ENCODE measurements at places on chromosomes 6 and 20.

DNA sequence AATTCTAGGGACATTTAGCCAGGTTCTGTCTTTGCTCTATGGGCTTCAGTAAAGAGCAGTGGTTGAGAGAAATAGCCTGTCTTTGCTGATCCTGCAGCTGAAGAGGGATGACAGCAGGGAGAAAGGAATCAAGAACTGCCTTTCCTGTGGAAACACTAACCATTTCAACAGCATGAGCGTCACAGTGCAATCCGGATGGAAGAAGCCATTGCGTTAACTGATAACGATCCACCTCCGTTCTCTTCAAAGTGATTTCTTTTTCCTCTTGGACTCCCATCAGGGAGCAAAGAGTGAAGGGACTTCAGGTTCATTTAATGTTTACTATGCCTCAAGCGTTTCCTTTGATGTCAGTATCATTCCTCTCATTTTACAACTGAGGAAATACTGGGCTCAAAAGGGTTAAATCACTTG, 35.2 kb upstream of the EEF1E1 start:
- no peak for DNase-seq

GRCh38 chr6:11078266-11078665, 15.4 kb upstream of the SMIM13 start:
- no peak for DNase-seq

- DNase-seq = no peak
Observed at GRCh38 chr20:4160761-4161305, 145.5 kb upstream of the RNF24 start.

DNA sequence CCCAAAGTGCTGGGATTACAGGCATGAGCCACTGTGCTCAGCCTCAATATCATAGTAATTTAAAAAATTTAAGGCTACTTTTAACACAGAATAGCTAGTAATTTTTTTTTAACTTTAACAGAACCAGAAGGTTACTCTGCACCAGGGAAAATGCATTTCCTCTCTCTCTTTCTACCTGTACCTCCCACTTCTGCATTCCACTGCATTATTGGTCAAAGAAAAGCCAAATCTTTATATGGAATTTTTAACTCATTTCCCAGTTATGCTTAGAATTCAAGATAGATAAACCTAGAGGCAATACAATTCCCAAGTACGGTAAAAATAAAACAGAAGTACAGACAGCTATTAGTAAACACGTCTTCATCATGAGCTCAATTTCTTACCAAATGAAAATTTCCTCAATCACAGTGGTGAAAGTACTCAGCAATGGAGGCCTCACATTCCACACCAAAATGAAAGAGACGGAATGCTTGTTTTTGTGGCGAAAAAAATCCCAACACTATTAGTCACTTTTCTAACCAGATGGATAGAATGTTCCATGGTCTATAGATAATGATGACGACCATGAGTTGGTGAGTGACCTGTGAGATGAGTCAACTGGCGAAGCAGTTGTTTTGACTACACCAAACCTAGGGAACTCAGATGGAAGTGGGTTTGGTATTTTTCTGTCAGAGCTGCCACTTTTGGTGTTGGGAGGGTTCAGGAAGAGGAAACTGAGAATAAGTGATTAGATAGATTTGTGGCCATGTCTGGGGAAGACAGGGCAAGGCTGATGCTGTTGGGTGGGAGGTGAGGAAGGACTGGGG, 104.7 kb upstream of the SGK1 start:
- no peak for DNase-seq

DNA sequence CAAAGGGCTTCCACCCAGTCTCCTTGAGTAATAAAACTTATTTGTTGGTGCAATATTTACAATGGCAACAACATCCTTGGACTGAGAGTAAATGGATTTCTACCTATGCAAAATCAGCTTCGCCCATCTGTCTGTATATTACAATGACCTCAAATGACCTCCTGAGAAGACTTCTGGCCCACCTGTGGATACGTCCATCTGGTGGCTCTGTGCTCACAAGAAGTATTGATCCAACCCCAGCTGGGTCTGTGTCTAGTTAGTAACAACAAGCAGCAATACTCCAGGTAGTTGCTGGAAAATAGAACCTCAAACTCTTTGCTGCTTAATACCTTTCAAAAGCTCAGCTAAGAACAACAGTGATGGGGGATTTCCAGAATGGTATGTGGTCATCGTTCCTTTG, 34.7 kb upstream of the GSTA4 start:
- no peak for DNase-seq

GRCh38 chr6:158669145-158670035, 19.5 kb downstream of the SYTL3 start:
- DNase-seq = no peak

Measured in stimulated activated CD4-positive, alpha-beta T cell treated with anti-CD3 and anti-CD28 coated beads, Interleukin-15, amount 100 ng/mL, for 1 hour (primary cell).